ENCODE measurements at places on chromosomes 5 and 9. TPM values are rescaled to one million over a fixed set of nuclear protein-coding genes. Genes with fewer than 3 reads are reported as not detected.

DNA sequence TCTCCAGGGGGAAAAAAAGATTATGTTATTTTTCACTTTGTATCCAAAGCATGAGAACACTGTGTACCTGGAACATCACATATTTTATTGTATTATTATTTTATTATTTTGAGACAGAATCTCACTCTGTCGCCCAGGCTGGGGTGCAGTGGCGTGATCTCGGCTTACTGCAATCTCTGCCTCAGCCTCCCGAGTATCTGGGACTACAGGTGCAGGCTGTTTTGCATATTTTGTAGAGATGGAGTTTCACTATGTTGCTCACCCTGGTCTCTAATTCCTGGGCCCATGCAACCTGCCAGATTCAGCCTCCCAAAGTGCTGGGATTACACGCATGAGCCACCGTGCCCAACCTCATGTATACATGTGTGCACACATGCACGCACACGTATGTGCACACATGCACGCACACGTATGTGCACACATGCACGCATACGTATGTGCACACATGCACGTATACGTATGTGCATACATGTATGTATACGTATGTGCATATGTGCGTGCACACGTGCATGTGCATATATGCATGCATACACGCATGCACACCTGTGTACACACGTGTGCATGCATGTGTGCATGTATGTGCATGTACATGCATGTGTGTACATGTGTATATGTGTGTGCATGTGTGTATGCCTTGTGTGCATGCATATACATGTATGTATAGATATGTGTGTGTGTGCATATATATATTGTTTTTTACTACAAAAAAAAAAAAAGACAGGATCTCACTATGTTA is 9.5 kb upstream of the UGCG start:
- no peak for DNase-seq
- peaks cover 3% of the 10 kb centered on the region for H3K4me1 ChIP-seq

DNA sequence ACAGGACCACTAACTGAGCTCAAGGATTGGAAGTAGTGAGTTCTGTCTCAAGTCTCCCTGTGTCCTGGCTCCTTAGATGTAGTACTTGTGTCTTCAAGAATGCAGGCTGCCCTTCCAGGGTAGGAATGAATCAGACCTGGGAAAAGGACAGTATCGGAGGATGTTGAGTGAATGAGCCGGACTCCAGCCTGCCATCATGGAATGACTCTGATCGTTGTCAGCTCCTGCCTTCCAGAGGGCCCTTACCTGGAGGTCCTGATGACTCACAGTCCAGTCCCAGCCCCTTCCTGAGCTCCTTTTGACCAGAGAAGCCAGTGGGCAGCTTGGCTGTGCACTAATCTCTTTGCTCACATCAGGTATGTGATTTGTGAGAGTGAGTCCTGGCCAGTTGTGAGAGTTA is 161.1 kb downstream of the TRPM6 start:
- no peaks in the 10 kb centered on the region for H3K4me1 ChIP-seq
- H3K4me3 ChIP-seq, result no peak overlapping the region

- no peaks in the 10 kb centered on the region for H3K27me3 ChIP-seq
- no peak overlapping the region for H3K27ac ChIP-seq
These were observed 240.9 kb downstream of the TRPM3 start for GRCh38 chr9:70880535-70880934.

DNA sequence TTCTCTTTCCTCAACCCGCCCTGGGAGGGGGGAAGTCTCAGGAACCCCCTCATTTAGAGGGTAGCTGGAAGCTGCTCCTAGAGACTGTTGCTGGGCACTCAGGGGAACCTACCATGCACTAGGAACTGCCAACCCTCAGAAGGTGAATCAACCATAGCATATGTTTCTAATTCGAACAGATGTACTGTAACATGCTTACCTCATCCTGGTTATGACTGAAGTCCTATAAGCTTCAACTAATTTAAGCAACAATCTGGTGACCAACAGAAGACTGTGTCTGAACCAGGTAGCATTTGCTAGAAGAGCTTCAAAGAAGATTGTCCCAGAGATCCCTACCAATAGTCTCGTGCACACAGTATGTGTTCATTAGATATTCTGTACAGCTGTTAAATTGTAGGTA is 5.7 kb upstream of the PRDM6 start:
- H3K27ac ChIP-seq, result no peak overlapping the region
- H3K4me1 ChIP-seq, result peaks cover 8% of the 10 kb centered on the region
- H3K4me3 ChIP-seq, result no peak overlapping the region

DNA sequence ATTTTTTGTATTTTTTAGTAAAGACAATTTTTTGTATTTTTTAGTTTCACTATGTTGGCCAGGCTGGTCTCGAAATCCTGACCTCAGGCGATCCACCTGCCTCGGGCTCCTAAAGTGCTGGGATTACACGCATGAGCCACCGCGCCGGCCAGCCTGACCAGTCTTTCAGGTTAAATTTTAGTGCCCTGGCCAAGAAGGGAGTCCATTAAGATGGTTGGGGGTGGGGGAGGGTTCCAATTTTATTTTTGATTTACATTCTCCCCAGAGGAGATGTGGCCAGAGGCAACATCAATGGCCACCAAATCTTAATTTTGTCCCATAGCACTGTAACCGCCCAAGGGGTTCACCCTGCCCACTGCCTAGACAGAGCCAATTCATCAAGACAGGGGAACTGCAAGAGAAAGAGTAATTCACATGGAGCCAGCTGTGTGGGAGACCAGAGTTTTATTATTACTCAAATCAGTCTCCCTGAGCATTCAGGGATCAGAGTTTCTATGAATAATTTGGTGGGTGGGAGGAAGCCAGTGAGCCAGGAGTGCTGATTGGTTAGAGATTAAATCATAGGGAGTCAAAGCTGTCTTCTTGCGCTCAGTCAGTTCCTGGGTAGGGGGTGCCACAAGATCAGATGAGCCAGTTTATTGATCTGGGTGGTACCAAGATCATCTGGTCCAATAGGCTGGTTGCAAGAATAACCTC is 24.7 kb downstream of the TBCA start:
- no peaks in the 10 kb centered on the region for H3K27me3 ChIP-seq
- DNase-seq, result no peak
- H3K27ac ChIP-seq, result no peak overlapping the region
- no peaks in the 10 kb centered on the region for H3K36me3 ChIP-seq
- H3K4me1 ChIP-seq, result peaks cover 3% of the 10 kb centered on the region

- H3K4me3 ChIP-seq, result no peak overlapping the region
- H3K4me1 ChIP-seq, result no peaks in the 10 kb centered on the region
- H3K27ac ChIP-seq, result no peak overlapping the region
- H3K36me3 ChIP-seq, result no peaks in the 10 kb centered on the region
These were observed 183.5 kb downstream of the SNX18 start for GRCh38 chr5:54700986-54701578.

DNA sequence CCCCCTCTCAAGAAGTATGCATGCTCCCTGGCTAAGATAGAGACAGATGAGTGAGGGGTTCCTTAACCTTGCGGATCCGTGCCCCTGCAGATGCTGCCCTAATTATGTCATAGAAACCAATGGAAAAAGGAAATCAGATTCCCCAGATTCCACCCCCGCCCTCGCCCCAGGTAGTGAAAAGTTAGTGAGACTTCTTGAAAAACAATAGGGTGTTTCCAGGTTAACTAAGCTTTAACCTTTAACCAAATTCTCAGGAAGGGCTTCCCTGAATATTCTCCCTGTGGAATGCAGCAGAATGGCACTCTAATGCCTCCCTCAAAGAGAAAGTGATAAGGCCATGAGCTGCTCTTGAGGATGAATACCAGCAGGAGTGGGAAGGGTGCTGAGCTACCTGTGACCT is 116.0 kb upstream of the RANBP3L start:
- H3K4me1 ChIP-seq, result no peaks in the 10 kb centered on the region
- no peak overlapping the region for H3K27ac ChIP-seq
- no peaks in the 10 kb centered on the region for H3K36me3 ChIP-seq
- no peaks in the 10 kb centered on the region for H3K27me3 ChIP-seq

DNA sequence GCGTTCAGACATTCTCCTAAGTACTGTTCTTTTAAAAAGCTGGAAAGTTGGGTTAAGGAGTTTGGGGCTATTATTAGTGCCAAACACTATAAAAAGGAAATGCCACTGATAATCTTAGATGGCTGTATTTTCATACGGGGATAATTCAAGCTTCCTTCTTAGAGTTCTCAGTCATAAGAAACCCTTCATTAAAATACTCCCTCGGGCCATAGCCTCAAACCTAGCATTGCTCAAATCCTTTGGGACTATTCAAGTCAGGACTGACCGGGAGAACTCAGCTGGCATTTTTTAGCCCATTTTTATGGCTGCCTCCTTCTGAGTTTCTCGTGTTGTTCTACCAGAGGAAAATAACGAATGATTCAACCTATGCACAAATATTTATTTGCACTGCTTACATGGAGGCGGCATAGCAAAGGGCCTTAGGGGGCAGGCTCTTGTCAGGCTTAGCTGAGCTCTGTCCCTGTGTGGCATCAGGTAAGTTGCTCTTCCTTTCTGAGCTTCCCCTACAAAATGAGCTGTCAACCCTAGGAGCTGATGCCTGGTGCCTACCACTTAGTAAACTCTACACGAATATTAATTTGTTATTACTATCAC is 33.5 kb upstream of the ADAM19 start:
- no peaks in the 10 kb centered on the region for H3K27me3 ChIP-seq
- H3K27ac ChIP-seq, result no peak overlapping the region
- H3K36me3 ChIP-seq, result no peaks in the 10 kb centered on the region
- H3K4me1 ChIP-seq, result no peaks in the 10 kb centered on the region

DNA sequence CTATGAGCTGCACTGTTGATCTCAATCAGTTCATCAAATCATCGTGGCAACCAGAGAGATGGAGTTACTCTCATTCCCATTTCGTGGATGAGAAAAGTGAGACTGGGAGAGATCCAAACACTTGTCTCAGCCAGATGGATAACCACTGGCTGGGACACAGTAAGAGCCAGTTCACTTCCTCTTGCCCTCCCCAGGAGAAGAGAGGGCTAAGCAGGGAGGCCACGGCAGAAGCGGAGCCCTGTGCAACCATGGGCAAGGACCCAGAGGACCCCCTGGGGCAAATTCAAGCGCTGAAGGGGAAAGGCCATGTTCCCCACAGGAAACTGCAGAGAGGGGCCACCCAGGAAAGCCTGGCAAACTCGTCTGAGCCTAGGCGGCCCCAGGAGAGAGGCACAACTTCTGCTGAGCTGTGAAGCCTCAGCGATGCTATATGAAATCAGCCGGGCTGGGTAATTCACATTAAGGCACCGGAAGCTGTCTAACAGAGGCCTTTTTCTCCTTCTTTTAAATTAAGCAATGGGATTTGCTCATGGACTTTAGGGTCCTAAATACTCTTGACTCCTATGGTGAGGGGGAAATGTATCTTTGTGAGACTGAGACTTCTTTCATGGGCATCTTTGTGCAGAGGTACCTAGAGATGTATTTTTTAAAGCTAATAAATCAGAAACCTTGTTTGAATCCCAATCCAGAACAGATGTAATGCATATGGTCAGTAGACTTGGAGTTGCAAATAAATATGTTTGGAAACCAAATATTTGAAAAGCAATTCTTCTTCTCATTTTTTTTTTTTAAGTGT is 137.1 kb upstream of the SMIM23 start:
- no peak overlapping the region for H3K4me3 ChIP-seq
- H3K27ac ChIP-seq, result no peak overlapping the region
- H3K27me3 ChIP-seq, result no peaks in the 10 kb centered on the region
- H3K36me3 ChIP-seq, result no peaks in the 10 kb centered on the region
- H3K4me1 ChIP-seq, result no peaks in the 10 kb centered on the region

GRCh38 chr9:110047232-110047954 is 160.6 kb downstream of the C9orf152 start:
- H3K27ac ChIP-seq, result no peak overlapping the region
- no peaks in the 10 kb centered on the region for H3K36me3 ChIP-seq
- no peak overlapping the region for H3K4me3 ChIP-seq
- no peaks in the 10 kb centered on the region for H3K4me1 ChIP-seq
- no peaks in the 10 kb centered on the region for H3K27me3 ChIP-seq
- DNase-seq, result no peak

FLT4 gene
- 90.9 TPM for total RNA-seq

PLAC8L1 gene
- not detected for total RNA-seq

NPM1 gene
- total RNA-seq, result 455 TPM

NEUROG1 gene
- total RNA-seq, result not detected
